Glomerular endothelial cell (primary cell): ENCODE measurements at places on chromosomes 5 and 9.
A peak's percentile ranks its signal among the peaks of the same experiment; 100 is the strongest.

GRCh38 chr5:177194268-177194667, 60.7 kb downstream of the NSD1 start:
- peak; percentile 82 for DNase-seq

GRCh38 chr5:156354571-156354970, 27.6 kb downstream of the SGCD start:
- no peak for DNase-seq

- no peak for DNase-seq
Measured at GRCh38 chr5:138635708-138636107, 60.5 kb upstream of the HSPA9 start.

GRCh38 chr9:88777498-88778312, 213.6 kb upstream of the S1PR3 start:
- DNase-seq, result no peak

- no peak for DNase-seq
Measured at GRCh38 chr5:173793648-173794548, 94.3 kb upstream of the CPEB4 start.

GRCh38 chr5:173679909-173680630, 63.6 kb upstream of the BOD1 start:
- no peak for DNase-seq

DNA sequence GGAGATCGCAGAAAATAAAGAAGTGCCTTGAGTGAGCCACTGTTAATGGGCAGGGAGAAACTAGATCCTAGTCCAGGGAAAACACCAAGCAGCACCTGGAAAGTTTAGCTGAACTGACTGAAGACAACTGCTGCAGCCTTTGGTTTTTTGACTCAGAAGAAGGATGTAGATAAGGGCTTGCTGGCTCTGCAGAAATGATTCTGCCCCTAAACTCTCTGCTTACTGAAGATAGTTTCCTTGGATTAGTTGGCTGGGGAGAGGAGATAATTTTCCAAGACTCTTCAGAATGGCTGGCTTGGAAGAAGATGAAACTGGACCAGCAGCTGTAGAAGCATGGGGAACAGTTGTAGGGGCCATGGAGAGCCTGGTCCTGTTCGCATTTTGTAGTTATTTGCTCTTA, 471.8 kb downstream of the KDM4C start:
- DNase-seq, result no peak

DNA sequence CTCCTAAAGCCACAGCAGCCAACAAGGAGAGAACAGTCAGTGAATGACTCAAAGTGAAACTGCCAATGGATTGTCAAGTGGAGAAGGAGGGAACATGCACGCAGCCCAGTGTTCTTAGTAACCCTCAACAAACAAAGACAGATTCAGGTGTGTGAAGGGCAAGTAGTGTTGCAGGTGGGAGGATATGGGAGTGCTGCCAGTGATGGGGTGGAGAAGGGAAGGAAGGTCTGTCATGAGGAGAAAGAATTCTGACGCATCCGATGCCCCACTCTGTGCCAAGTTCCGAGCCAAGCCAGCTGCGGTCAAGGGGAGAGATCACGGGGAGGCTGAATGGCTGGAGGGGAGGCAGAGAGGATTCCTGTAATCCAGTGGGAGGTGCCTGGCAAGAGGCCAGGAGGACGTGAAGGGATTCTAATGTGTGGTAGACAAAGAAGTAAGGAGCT, 56.5 kb downstream of the CAST start:
- DNase-seq, result no peak

DNA sequence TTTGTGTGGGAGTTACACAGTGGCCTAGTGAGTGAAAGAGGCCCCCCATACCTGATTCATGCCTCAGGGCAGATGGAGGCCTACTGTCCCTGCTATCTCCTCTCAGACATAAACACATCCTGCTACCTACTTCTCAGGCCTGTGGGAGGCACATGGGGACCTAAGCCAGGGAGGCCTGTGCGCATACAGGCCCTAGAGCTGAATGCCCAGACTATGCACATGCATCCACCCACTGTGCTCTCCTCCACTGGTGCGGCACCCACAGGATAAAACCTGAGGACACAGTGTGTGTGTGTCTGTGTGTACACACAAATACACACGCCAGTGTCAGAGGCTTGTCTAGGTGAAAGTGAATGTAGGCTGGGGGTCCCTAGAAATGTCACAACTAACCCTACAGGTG, 1.4 kb downstream of the PAX5 start:
- DNase-seq, result no peak

GRCh38 chr5:170353961-170354360, 35.2 kb downstream of the KCNMB1 start:
- DNase-seq, result no peak

DNA sequence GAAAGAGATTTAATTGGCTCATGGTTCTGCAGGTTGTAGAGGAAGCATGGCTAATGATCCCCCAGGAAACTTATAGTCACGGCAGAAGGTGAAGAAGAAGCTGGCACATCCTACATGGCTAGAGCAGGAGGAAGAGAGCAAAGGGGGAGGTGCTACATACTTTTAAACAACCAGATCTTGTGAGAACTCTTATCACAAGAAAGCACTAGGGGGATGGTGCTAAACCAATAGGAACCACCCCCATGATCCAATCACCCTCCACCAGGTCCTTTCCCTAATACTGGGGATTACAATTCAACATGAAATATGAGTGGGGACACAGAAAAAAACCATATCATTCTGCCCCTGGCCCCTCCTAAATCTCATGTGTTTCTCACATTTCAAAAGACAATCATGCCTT, 147.2 kb upstream of the EPB41L4A start:
- no peak for DNase-seq

DNA sequence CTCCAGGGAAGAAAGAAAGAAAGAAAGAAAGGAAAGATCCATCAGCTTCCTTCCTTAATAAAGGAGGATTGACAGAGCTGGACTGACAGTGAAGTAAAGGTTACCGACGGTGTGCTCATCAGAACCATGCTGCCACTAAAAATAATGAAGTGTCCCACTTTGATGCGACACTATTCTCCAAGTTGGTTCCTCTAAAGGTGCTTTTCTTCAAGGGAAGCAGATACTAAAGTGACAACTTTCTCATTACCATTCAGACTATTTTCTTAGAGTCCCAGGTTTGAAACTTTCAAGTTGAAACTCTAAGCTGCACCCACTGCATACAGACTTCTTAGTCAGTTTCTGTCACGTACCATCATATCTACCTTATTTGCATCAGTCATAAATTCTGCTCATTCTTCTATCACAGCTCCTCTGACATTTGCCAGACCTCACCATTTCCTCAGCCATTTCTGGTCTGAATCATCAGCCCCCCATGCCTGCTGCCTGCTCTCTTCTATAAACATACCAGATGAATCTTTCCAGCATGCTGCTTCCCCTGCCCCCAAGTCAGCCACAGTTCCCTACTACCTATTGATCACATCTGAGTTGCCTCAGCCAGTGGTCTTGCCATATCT, 177.6 kb downstream of the DEPDC1B start:
- DNase-seq, result no peak

DNA sequence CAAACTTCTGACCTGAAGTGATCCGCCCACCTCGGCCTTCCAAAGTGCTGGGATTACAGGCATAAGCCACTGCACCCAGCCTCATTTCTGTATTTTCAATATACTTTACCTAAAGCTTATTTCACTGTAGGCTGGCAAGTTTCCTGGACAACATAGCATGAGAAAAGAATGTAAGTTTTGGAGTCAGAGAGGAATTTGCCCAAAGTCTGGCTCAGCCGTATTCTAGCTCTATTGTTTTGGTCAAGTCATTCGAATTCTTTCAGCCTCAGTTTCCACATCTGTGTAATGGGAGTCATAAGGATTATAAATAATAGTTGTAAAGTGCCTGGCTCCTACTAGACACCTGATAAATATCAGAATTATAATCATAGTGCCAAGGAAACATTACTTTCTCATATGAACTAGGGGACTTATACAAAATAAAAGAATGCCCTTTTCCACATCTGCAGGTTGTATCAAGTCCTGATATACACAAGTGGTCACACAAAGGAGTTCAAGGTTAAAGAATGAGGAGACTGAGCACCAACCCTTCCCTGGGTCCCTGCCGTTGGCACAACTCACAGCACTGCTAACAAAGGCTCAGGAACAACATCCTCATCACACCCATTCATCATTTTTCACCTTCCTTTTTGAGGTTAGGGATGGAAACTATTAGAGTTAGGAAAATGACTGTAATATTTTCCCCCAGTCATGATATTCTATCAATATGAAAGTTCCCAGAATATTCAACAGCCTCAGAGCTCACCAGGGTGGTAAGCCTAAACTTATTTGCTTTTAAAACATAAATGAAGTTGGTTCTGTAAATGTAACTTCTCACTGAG, 34.6 kb upstream of the RAI14 start:
- no peak for DNase-seq

DNA sequence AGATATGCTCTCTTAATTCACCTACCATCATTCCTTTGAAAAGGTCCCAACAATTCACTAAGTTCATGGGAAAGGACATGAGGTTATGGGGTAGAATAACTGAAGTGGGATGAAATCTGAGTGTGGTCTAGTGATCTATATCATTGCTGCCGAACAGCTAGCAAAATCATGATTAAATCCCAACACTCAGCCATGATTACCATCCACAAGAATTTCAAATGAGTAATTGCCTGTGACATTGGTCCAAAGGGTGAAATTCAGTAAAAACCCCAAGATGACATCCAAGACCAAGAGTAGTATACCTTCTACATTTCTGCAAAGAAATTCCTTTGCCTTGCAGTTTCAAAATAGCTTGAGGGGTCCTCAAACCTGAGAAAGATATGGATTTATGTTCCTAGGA, 225.6 kb downstream of the SPOCK1 start:
- no peak for DNase-seq

GRCh38 chr9:37517923-37518322, 32.2 kb downstream of the POLR1E start:
- DNase-seq, result no peak

- DNase-seq, result no peak
Measured at GRCh38 chr9:7729371-7730163, 70.0 kb downstream of the DMAC1 start.

DNA sequence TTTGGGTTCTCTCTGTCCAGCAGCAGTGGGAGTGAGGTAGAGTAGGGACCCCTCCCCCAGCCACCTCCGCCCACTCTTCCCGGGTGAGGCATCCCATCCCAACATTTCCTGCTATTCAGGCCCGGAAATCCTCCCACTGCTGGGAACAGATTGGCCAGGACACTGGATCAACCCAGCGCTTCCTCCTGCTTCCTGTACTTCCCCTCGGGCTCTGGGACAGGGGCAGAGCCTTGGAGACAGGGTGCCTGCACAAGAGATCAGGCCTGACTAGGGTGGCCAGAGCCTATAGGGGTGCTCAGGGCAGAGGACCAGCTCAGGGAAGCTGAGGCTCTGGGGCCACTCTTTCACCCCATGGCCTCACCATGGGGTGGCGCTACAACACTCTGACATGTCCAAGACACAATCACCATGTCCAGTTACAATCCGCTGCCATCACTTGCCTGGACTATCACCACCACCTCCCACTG, 14.5 kb downstream of the SH2D3C start:
- no peak for DNase-seq

DNA sequence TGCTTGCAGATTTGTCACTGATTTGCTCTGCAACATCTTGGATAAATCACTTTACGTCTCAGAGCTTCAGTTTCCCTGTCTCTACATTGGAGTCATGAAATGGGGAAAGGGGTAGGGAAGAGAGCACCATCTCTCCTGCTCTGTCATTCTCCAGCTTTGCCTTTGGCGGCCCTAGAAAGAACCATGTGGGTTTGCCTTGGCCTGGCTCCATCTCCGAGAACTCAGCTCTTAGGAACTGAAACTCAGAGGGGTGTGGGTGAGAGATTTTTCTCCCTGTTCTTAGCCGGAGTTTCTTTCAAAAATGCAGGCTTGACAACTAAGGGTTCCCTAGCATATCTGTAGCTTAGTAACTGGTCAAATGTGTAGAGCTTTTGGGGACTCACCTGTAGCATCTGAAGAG, 123.5 kb downstream of the SMARCA2 start:
- no peak for DNase-seq

DNA sequence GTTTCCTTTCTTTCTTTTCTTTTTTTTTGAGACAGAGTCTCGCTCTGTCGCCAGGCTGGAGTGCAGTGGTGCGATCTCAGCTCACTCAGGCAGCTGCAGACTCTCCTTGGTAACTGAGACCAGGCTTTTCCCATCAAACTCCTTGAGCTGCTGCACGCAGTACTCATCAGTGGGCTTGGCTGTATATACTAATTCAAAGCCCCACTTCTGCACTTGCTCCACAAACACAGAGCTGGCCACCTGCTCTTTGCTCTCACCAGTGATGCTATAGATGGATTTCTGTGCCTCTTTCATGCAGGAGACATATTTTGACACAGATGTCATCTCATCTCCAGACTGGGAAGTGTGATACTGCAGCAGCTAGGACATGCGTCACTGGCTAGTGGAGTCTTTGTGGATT, 252.7 kb downstream of the AP3B1 start:
- DNase-seq, result no peak

- no peak for DNase-seq
Measured at GRCh38 chr9:26263478-26263877, 585.2 kb upstream of the TUSC1 start.

- no peak for DNase-seq
Measured at GRCh38 chr5:84411832-84412605, 27.3 kb upstream of the EDIL3 start.

DNA sequence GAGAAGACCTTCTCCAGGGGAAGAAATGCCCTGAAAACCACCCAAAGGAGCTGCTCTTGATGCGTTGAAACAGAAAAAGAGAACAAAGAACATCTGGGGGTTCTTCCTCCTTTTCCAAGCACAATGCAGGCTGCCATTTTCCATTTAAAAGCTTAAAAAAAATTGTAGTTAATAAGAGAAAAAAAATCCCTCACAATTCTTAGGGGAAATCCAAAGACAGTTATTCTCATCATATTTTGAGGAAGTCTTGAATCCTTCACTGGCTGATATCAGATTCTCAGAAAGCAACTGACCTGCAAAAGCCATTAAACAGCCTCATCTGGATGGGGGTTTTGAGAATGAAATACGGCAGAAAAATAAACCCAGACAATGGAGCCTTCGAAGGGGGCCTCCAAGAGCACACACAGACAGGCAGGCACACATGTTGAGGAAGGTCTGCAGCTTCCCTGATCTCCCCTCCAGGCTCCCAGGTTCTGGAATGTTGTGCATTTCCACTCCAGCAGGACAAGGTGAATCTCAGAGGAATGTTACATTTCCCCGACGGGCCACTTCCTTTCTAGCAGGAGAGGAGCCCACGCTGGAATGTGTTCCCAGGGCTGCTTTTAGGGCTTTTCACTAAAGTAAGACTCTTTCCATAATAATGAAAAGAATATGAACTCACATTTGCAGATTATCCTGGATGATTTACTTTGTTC, 159.4 kb upstream of the S1PR3 start:
- DNase-seq, result no peak

DNA sequence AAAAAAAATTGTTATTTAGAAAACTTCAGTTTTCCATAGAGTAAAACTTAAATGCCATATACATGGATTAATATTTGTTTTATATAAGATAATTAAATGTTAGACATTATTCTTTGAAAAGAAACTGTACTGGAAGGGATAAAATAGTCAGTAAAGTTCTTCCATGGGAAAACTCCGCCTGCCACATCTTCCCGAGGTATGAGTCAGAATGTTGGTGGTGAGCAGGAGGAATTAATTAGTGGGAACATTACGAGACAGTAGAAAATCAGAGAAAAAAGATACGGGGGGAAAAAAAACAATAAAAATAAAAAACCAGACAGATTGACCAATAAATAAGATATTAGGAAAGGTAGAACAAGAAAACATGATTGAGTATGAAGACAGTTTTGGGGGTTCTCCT, 930.3 kb upstream of the C9orf72 start:
- DNase-seq, result no peak

- no peak for DNase-seq
Measured at GRCh38 chr5:11903614-11904264, 507 bp downstream of the CTNND2 start.

- DNase-seq, result no peak
Measured at GRCh38 chr5:145316282-145316681, 518.9 kb downstream of the PRELID2 start.
